SK-N-SH (cell line): ENCODE measurements at places on chromosomes 3 and 15. TPM values are rescaled to one million over a fixed set of nuclear protein-coding genes. Genes with fewer than 3 reads are reported as not detected.

Gene DAZL
- not detected in 2 replicates for polyA plus RNA-seq

Gene SERINC4
- polyA plus RNA-seq = 0.05 TPM in 1 of 2 replicates, not detected in the other

Gene IQCH
- polyA plus RNA-seq = 0.81 and 1.0 TPM in 2 replicates

Gene ARL14
- not detected in 2 replicates for polyA plus RNA-seq
